Calu3 (cell line): ENCODE measurements at places on chromosomes 11 and 22.

DNA sequence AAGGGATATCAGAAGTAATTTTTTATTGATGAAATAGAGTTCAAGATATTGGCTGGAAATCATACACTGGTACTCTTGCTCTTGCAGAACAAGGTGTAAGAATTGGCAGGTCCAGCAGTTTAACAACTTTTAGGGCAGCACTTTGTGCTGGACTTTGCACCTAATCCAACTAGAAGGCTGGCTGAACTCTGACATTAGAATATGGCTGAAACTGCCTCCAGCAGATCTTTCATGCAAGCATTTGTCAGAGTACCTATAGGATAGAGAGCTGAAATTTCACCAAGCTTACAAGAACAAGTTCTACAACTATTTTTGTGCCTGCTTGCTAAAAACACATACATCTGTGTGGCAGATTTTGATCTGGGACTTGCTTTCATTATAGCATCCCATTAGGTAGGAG is 17.2 kb downstream of the HPS5 start:
- DNase-seq, result no peak

GRCh38 chr11:41716862-41717261 is 257.4 kb upstream of the LRRC4C start:
- DNase-seq, result no peak

- DNase-seq, result no peak
These were observed 18.9 kb upstream of the YPEL1 start for GRCh38 chr22:21754523-21754922.

- no peak for DNase-seq
These were observed 6.0 kb downstream of the TBCEL start for GRCh38 chr11:121029813-121030445.

DNA sequence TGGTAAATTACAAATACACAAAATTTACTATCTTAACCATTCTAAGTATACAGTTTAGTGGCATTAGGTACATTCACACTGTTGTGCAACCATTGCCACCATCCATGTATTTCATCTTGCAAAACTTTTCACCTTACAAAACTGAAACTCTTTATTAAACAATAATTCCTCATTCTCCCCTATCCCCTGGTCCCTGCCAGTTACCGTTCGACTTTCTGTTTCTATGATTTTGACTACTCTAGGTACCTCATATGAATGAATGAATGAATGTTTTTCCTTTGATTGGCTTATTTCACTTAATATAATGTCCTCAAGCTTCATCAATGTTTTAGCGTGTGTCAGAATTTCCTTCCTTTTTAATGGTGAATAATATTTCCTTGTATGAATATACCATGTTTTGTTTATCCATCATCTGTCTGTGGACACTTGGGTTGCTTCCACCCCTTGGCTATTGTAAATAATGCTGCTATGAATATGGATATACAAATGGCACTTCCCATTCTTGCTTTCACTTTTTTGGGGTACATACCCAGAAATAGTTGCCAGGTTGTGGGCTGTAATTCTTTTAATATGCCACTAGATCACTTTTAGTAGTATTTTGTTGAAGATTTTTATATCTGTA is 93.0 kb downstream of the UVRAG start:
- DNase-seq, result no peak

- no peak for DNase-seq
These were observed at the start of gene PRG2 for GRCh38 chr11:57390535-57390934. TSS of gene PRG2 (minus strand) at chr11:57390650. CDS start at chr11:57389944, 706 bp downstream.

- DNase-seq, result no peak
These were observed 4.0 kb upstream of the TRIM29 start for GRCh38 chr11:120141768-120142423.

- no peak for DNase-seq
These were observed 44.5 kb downstream of the ST14 start for GRCh38 chr11:130203766-130204702.

DNA sequence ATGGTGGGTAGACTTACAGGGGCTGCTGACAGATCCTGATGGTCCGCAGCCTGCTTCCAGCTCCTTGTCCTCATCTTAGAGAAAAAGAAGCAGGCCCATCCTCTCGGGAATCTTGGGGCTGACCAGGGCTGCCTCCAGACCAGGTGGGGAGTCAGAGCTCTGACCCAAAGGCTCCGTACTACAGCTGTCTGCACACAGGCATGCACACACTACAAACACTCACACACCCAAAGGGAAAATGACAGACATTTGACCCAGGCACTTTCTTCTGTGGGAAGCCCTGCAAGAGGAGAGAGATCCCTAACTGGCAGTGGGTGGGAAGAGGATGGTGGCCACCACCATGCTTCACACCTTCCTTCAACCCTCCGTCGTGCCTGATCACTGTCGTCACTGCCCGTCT is 46.9 kb upstream of the MYOD1 start:
- no peak for DNase-seq

GRCh38 chr11:130999992-131000770 is 83.9 kb upstream of the SNX19 start:
- DNase-seq, result peak; percentile 4

DNA sequence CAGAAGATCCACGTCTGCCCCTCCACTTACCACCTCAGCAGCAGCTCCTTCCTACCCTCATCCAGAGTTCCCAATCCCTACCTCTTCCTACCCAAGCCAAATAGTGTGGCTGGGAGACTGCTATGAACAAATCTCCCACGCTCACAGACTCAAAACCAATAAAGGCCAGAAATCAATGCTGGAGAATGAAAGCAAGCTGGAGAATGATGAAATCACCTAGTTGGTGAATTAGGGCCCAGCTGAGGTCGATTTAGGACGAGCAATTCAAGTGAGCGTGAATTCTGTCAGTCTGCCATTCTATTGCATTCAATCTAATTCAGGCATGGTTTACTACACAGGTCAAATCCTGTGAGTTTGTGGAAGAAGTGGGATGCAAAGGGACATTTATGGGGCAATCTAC is 22.5 kb downstream of the COMMD9 start:
- DNase-seq, result no peak

DNA sequence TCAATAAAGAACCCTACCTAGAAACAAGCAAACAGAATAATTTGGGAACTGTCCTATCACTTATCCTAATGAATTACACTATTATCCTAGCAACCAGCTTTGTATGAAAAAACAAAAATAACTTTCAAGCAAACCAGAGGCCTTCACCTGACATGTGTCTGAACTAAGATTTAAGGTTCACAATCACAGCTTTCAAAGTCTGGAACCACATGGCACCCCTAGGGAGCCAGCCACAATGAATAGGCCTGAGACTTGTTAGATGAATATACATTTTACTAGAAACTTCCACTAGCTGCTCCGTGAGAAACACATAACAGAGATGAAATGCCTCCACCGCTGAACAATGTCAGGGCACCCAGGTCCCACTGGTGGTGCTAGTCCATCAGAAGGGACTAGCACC is 65.8 kb upstream of the CYP2D6 start:
- no peak for DNase-seq

GRCh38 chr22:36253523-36254490 is 874 bp downstream of the APOL1 start:
- no peak for DNase-seq

DNA sequence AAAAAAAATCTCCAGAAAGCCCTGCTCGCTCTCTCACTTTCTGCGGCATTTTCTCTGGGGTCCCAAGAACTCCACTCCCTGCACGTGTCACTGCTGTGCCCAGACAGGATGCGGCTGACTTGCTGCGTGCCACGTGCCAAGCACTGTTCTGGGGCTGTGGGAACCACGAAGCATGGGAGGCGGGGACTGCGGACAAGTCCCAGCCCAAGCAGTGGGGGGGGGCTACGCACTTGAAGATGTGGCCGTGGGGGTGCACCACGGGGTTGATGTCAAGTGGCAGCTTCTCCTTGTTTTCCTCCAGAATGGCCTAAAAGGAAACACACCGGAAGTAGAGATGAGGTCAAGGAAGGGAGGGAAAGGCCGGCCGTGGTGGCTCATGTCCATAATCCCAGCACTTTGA is 10.8 kb downstream of the TTLL12 start:
- DNase-seq, result no peak

- DNase-seq, result peak; percentile 61
These were observed 6.3 kb downstream of the CD44 start for GRCh38 chr11:35145271-35145670.

DNA sequence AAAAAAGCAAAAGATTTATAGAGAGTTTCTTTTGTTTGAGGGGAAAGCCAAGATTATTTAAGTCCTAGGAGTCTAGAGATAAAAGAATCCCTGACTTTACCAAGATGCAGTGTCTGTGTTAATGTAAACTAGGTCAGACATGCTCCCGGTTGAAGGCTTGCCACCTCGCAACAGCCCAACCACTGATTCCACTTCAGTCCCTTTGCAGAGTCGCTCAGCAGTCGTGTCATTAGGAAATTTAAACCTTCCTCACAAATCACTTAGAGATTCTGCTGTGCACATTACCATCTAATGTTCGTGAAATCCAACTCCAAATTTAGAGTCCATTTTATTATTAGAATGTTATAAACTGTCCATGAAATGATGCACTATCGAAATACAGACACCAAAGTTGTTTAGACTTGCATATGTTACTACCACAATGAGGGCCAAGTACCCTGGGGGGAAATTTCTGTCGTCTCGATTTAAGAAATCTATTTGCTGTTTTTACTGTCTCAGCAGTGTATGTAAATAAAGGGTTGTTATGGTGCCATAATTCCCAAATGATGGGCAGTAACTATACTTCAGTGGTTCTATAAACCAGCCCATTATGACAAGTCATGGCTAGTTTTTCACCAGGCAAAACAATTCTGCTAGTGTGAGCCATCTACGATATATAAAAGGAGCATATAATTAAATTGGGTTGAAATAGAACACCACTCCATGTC is 101.4 kb upstream of the MTNR1B start:
- no peak for DNase-seq

GRCh38 chr11:74648894-74649293 is 56.5 kb downstream of the POLD3 start:
- no peak for DNase-seq

DNA sequence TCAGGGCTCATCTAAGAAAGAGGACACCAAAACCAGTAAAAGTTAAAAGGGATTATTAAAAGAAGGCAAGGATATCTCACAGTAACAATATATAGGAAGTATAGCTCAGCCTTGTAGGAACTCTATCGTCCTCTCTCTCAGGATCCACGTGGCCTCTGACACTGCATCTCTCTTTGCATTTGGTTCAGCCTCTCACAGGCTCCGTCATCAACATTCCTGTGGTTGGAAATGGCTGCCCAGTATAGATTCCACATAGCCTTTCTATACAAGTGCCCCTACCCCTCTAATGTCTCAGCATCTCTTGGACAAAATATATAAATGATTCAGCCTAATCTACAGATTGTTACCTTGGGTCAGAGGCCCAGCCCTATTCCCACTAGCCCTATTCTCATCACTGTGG is 101.3 kb upstream of the DBX1 start:
- DNase-seq, result no peak

- DNase-seq, result no peak
These were observed 31.2 kb downstream of the IMMP1L start for GRCh38 chr11:31478223-31478590.

GRCh38 chr11:125289419-125290098 is 125.0 kb downstream of the PKNOX2 start:
- DNase-seq, result no peak

GRCh38 chr11:46352063-46352841 is 5.0 kb downstream of the DGKZ start:
- peak; percentile 30 for DNase-seq

GRCh38 chr11:71302534-71302909 is 50.1 kb upstream of the SHANK2 start:
- no peak for DNase-seq

- DNase-seq, result peak; percentile 19
These were observed 769.1 kb upstream of the LUZP2 start for GRCh38 chr11:23727794-23728193.

DNA sequence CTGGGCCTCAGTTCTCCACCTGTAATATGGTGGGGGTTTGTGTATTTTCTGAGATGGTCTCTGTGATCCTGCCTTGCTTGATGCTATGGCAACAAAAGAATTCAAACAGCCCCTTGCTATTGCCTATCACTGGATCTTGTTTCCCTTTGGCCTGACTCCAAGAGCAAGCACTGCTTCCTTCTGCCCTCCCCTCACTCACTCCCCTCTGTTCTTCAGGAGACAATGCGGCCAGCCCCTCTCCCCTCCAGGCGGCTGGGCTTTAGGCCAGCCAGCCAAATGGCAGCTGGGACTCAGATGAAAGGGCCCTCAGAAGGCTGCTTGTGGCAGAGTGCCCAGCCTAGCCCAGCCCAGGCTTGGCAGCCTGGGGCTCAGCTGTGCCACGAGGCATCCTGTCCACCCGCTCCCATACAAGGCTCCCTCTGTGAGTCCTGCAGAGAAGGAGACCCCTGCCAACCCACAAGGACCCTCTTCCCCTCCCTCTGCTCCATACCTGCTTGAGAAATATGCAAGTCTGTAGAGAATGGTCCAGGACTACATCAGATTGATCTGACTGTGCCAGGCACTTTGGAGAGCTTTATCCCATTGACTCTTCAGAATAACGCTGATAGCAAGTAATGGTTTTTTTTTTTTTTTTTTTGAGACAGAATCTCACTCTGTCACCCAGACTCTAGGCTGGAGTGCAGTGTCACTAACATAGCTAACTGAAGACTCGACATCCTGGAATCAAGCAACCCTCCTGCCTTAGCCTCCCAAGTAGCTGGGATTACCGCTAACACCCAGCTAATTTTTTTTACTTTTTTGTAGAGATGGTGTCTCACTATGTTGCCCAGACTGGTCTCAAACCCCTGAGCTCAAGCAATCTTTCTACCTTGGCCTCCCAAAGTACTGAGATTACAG is 7.6 kb upstream of the KCTD14 start:
- peak; percentile 83 for DNase-seq

- no peak for DNase-seq
These were observed 6.0 kb upstream of the NPTXR start for GRCh38 chr22:38849811-38850210.

DNA sequence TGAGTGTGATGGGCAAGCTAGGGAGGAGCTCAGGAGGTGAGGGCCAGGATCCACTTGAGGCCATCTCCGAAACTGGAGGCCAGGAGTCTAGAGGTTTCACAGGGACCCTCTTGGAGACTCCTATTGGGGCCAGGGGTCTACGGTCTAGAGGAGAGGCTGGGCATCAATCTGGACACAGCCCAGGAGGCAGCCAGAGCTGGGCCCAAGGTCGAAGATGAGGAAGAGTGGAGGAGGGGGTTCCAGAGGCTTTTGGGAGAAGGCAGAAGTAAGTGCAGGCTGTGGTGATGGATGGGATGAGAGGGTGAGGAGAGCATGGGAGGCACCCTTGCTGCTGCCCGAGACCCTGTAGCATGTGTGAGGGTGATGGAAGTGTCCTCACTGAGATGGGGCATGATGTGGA is 56.6 kb downstream of the LRRC32 start:
- DNase-seq, result no peak

- DNase-seq, result no peak
These were observed at the start of gene C22orf31 for GRCh38 chr22:29061773-29062172. TSS of gene C22orf31 (minus strand) at chr22:29061831. CDS start at chr22:29061792, 39 bp downstream.
